ENCODE measurements at places on chromosomes 11 and 22. TPM values are rescaled to one million over a fixed set of nuclear protein-coding genes. Genes with fewer than 3 reads are reported as not detected.

GRCh38 chr11:112481893-112482292 is 221.2 kb upstream of the PLET1 start:
- no peak for DNase-seq

- DNase-seq, result no peak
These were observed 61.6 kb upstream of the EIF3D start for GRCh38 chr22:36590441-36591056.

DNA sequence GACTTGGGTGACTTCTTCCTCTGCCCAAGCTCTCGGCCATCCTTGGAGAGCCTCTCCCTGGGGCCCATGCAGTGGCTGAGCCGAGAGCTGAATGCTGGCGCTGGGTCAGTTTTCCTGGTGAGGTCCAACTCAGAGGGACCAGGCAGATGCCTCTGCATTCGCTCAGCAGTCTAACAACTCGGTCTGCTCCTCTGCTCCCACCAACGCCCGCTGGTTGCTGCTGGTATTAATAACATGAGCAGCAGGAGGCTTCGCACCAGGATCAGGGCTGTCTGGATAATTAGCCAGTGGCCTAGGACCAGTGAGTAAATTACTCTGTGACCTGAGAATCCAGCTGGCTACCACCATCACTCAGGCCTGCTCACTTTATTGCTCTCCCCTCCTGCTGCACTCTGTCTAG is 77.7 kb upstream of the FAM181B start:
- no peak for DNase-seq

DNA sequence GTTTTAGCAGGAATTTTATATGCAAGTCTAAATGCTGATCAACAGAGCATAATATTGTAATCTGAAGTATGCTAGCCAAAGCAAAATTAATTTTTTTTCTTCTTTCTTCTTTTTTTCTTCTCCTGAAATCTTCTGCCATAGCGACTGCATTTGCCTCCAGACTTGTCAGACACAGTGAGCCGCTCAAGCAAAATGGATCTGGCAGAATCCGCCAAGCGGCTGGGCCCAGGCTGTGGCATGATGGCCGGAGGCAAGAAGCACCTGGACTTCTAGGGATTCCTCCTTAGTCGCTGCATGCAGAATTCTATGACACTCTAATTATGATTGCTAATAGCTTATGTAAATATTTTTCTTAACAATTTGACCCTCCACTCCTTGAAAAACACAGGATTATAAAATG is 27.9 kb downstream of the PAX6 start:
- DNase-seq, result no peak

- DNase-seq, result no peak
These were observed 5.7 kb downstream of the C1QTNF6 start for GRCh38 chr22:37182101-37182948.

- peak; percentile 31 for DNase-seq
These were observed 580 bp downstream of the DTX4 start for GRCh38 chr11:59172345-59173079.

- DNase-seq, result no peak
These were observed 19.4 kb upstream of the P2RY2 start for GRCh38 chr11:73198677-73199076.

DNA sequence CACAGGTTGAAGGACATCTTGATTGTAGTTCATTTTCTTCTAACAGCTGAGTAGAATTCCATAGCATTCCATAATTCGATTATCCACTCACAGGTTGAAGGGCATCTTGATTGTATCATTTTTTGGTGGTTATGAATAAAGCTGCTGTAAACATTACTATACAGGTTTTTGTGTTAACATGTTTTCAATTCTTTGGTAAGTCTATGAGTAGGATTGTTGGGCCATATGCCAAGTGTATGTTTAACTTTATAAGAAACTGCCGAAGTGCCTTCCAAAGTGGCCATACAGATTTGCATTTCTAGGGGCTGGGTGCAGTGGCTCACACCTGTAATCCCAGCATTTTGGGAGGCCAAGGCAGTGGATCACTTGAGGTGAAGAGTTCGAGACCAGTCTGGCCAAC is 44.6 kb downstream of the ANKRD42 start:
- DNase-seq, result no peak

DNA sequence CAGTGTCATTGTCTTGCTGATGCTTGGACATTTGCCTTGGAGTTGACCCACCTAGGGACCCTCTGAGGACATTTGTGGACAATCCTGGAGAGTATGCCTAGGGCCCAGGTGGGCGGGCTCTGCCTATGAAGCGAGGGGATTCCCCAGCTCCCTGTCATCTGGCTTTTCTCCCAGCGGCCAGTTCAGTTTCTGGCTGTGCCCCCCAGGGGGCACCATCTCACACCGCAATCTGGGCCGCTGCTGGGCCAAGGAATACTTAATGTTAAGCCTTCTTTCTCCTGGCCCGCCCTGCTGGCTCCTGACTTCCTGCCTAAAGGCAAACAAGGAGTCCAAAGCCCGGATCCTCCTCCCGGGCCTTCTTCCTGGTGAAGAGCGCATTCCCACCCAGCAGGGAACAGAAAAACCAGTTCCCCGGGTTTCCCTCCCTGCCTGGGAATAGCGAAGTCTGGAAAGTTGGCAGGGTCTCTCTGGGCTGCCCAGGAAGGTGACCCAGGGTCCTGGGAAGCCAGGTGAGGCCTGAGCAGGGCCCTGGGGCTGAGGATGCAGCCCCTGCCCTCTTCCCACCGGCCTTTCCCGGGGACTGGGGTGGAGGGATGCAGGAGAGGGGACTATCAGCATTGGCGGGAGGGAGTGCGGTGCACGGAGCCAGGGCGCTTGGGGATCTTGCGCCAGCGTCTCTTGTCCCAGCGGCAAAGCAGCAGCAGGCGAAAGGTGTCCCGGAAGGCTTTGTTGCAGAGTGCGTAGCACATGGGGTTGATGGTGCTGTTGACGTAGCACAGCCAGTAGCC is 11.9 kb downstream of the CHRM1 start:
- peak; percentile 94 for DNase-seq

DNA sequence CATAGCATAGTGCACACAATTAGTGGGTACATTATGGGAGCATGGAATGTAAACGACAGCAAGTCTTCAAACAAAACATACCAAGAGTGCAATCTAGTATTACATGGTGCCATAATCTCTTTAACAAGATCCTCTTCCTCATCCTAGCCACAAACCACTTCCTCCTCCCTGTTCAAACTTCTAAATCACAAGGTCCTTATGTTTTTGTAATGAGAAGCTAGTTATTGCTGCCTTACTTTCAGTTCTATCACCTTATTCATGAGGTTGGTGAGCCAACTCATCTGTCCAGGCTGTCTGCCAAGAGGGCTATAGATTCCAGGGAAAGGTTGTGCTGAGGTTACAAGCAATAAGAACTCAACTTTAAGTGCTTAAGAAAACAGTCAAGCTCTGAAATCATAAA is 195.4 kb upstream of the ARHGAP20 start:
- DNase-seq, result no peak

GRCh38 chr11:3186166-3186953 is 21.2 kb upstream of the OSBPL5 start:
- DNase-seq, result no peak

DNA sequence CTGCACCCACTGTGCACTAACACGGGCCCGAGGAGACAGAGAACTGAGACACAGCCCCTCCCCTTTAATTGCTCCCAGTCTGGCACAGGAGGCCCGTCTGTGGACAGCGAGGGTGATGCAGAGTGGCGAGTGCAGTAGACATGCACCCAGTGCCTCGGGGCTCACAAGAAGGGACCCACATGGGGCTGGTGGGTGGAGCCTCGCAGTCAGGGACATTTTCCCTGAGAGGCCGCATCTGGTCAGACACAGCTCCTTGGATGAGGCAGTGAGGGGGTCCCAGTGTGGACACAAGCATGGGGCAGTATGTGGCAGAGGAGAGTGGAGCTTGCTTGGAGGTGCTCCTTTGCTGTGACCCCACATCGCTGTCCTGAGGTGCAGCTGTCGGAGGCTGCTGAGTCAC is 54.8 kb downstream of the SBF1 start:
- no peak for DNase-seq

GRCh38 chr11:110921742-110922521 is 209.7 kb upstream of the ARHGAP20 start:
- peak; percentile 29 for DNase-seq

LMNTD2 gene
- 5.8 TPM for total RNA-seq

C11orf52 gene
- total RNA-seq, result 18.5 TPM

PRR33 gene
- total RNA-seq, result not detected

RBMXL2 gene
- total RNA-seq, result not detected

GRK3 gene
- 11.4 TPM for total RNA-seq

SCN2B gene
- total RNA-seq, result 0.31 TPM

FDX1 gene
- 9.9 TPM for total RNA-seq

PIWIL4 gene
- total RNA-seq, result 4.6 TPM

Measured in pancreas (tissue), 10 donors.